ENCODE measurements at places on chromosomes 4 and X.

DNA sequence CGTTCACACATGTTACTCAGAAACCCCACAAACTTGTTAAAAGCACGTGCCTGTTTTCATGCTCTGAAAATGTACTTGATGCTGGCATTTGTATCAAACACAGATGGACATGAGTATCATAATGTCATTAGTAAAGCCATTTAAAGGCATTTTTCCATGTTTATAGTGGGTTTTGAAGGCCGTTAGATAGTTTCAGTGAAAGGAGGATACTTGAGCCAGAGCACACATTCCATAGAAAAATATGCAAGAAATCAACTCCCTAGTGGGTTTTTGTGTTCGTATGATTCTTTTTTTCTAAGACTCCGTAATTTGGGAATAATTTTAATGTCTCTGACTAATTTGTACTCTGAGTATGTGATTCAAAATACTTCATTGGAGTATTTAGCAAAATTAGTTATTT is 216.2 kb upstream of the BMP3 start:
- no peak for DNase-seq

DNA sequence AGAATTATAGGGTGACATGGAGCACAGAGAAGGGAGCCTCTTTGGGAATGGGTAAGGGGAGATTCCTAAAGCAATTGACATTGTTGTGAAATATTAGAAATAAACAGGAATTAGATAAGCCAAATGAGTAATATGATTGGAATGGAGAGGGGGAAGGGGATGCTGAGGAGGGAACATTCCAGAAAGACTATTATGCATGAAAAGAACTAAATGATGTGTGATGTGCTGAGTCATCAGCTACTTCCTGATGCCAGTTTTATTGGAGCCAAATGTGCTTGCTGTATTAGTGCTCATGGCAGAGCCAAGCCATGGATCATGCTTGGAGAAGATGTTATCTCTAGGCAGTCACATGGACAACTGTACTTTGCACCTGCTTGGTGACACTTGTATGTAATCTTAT is 189.0 kb upstream of the HCCS start:
- no peak for DNase-seq

DNA sequence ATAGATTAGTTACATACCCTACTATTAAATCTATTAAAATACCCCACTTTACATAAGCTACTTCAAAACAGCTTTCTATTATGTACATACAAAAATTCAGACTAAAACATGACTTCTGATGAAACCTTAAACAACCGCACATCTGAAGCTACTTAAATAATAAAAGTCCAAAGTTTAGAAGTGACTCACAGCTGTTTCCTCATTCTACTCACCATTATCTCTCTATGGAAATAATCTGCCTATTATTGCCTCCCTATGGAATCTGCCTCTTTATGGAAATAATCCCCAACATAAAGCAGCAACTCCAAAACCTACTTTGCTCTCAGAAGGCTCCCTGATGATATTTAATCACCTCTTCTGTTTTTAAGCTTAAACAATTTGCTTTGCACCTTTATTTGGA is 15.7 kb upstream of the BANK1 start:
- no peak for DNase-seq

- no peak for DNase-seq
Measured at GRCh38 chrX:115332832-115333231, 43.3 kb downstream of the LUZP4 start.

- no peak for DNase-seq
Measured at GRCh38 chr4:123698556-123698955, 302.0 kb downstream of the SPRY1 start.

GRCh38 chrX:8278557-8278956 is 107.5 kb upstream of the VCX2 start:
- DNase-seq: no peak

DNA sequence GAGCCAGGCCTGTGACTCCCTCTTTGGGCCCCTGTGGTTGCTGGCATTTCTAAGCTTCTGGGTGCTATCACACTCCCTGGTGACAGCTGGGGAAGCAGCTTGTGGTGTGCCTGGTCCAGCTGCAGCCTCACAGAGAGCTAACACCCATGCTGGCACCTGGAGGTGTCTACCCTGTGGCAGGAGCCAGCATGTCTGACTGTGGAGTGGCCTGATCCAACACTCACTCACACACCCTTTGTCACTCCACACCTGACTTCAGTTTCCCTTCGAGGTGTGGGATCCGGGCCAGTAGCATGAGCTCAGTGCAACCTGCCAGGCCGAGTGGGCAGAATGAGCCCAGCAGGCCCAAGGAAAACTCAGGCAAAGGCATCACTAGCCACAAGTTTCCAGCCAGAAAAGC is 67.5 kb downstream of the TECRL start:
- no peak for DNase-seq

All from activated CD4-positive, alpha-beta T cell treated with anti-CD3 and anti-CD28 coated beads, Interleukin-2, amount 50 U/mL, for 48 hours (primary cell).